ENCODE measurements at places on chromosomes 2 and 18.

DNA sequence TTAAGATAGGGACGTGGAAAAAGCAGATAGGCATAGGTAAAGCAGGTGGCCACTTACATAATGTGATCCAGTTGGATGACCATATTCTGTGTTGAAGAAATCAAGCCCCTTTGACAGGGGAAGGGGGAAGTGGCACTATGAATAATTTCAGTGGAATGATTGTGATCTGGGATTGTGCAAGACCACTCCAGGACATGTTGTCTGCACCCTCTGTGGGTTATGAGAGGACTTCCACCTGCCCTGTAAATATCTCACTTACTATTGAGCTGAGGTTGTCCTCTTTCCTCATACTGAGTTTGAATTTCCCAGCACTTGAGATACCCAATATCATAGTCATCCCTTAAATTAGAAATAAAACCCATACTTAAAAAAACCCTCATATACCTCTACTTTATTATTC, 220.7 kb downstream of the IRS1 start:
- peak; percentile 48 for DNase-seq

GRCh38 chr2:52083214-52083613, 1051.3 kb upstream of the NRXN1 start:
- DNase-seq = no peak

- DNase-seq = no peak
Observed at GRCh38 chr2:10486601-10487079, 38.5 kb upstream of the ODC1 start.

- DNase-seq = no peak
Observed at GRCh38 chr2:178871536-178871935, 64.3 kb upstream of the TTN start.

- DNase-seq = peak; percentile 99
Observed at GRCh38 chr2:227406177-227407031, 18.7 kb upstream of the SCYGR1 start.

DNA sequence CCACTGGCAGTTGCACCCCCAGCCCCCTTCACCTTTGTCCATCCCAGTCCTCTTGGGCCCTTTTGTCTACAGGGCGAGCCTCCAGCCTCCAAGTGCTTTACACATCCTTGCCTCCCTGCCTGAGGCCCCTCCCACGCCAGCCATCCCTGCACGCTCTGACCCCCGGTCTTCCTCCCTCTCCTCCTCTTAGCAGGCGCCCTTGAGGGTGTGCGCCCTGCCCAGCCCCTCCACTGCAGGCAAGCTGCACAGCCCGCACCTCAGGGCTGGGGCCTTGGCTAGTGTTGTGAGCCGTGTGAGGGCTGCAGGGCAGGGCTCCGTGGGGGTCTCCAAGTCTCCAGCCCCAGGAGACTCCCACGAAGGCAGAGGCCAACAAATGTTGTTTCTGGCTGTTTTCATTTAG, 6.9 kb downstream of the BOK start:
- no peak for DNase-seq

GRCh38 chr2:85785027-85785822, 31.4 kb downstream of the ATOH8 start:
- DNase-seq = no peak

DNA sequence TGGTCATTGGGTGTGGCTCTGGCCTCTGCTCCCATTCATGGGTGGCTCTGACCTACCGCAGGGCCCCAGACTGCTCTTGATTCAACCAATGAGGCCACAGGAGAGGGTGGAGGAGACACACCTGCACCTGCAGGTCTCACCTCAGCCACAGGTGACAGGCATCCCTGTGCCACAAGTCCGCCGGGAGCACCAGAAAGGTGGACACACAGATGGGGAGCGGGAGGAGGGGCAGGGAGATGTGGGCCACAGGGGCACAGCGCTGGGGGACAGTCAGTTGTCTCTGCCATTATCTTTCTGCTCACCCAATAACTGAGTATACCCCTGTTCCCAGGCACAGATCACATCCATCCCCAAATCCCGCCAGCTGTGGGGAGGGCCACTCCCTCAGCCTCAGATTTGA, 189.1 kb upstream of the SALL3 start:
- DNase-seq = no peak

DNA sequence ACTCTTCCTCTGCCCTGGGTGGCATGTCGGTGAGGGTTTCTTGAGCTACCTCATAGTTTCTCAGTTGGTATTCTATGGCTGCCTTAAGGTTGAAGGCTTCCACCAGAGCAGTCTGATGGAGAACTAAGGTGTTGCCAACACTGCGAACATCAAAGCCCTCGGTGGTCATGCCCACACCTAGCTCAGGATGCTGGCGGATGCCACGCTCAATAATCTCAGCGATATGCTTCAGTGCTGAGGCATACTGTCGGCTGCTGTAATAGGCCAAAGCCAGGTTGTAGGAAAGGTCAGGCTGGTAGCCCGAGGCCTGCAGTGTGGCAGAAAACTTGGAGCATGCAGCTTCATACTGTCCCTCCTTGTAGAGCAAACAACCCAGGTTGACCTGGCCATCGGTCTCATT, 225.3 kb downstream of the AGPS start:
- no peak for DNase-seq

DNA sequence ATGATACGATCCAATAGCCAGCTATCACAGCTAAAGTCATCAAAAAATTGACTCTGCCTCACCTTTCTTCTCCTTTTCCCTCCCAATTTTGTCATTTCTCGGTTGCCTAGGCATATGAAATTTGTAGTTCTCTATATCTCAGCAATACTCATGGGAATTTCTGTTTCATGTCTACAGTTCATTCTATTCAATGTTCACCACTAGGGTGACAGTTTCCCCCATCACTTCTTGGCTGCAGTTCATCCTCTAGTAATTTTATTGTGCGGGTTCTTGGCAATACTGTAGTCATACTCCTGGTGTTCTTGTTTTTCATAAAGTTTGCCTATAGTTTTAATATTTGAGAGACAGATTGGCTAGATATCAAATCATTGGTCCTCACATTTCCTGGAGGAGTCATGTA, 872.2 kb upstream of the ID2 start:
- DNase-seq = no peak

DNA sequence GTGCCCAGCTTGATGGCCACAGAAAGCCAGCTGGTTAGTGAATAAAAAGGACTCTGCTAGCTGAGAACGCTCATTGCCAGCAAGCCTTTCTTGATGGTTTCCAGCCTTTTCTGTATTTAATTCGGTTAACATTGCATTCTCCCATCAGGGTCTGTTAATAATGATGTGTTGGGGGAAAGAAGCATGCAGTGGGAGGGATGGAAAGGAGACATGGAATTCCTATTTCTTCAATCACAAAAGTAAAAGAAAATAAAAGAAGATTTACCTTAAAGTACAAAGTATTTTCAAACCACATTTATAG, 141.9 kb upstream of the RBBP8 start:
- no peak for DNase-seq

GRCh38 chr2:72892506-72893173, 5.4 kb downstream of the SPR start:
- no peak for DNase-seq

- peak; percentile 36 for DNase-seq
Observed at GRCh38 chr2:177772529-177772928, 300.0 kb downstream of the PDE11A start.

DNA sequence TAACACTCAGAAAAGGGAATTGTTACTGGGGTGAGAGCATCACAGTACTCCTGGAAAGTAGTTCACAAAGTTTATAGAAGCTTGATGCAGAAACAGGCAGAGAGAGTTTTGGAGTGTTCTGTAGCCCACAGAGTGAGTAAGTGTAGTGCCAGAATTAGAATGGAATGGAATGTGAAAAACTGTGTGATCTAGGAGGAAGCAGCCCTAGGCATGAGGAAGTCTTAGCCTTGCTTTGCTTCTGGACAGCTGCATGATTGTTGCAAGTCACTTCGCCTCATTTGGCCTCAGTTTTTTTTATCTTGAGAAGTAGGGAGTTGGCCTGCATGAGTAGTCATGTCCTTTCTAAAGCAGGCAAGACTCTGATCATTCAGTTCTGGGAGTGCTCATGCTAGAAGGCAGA, 10.9 kb downstream of the SERPINB12 start:
- peak; percentile 37 for DNase-seq

DNA sequence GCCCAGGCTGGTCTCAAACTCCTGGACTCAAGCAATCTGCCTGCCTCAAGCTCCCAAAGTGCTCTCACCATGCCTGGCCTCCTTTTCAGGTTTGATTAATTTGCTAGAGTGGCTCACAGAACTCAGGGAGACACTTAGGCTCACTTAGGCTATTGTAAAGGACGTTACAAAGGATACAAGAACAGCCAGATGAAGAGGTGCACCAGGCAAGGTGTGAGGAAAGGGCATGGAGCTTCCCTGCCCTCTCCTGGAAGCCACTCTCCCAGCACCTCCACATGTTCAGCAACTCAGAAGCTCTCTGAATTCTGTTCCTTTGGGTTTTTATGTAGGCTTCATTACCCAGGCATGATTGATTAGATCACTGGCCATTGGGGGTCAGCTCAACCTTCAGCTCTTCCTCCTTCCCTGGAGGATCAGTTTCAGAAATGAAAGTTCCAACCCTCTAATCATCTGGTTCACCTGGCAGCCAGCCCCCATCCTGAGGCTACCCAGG, 78.7 kb upstream of the RGPD5 start:
- no peak for DNase-seq

GRCh38 chr2:230614913-230615332, 97.7 kb upstream of the CAB39 start:
- no peak for DNase-seq

- DNase-seq = no peak
Observed at GRCh38 chr2:110114831-110115255, 779 bp downstream of the MALL start.

DNA sequence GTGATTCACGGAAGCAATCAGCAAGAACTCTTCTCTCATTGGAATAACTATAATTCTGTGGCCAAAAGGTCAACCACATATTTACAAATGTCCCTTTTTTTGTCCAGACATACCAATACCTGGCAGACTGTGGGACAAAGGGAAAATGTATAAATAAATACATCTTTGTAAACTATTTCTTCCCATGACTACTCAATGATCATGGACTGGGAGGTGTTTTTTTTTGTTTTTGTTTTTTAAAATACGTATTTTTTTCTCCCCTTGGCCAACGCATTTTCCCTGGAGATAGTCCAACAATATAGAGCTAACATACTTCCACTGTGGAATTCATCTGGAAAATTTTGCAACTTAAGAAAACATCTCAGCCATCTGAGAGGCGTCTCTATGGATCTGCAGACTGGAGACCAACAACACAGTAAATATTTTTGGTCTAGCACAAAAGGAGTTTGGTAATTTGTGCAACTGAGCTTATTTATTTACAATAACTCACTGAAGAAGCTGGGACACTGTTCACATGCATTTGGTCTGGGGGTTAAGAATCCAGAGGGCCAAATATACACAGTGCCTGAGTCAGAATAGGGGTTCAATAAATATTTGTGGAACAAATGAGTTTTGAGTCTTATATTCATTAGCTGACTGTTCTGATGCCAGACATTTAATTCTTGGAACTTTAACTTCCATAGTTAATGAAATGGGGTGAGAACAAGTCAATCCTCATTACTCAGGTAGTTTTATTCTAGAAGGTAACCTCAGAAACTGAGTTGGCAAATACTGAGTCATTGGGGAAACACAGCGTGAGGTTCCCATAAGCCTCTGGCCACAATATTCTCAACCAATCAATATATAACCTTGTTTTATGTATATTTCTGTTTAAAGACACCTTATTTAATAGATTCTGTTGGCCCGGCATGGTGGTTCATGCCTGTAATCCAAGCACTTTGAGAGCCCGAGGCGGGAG, 36.2 kb downstream of the CCBE1 start:
- DNase-seq = no peak

DNA sequence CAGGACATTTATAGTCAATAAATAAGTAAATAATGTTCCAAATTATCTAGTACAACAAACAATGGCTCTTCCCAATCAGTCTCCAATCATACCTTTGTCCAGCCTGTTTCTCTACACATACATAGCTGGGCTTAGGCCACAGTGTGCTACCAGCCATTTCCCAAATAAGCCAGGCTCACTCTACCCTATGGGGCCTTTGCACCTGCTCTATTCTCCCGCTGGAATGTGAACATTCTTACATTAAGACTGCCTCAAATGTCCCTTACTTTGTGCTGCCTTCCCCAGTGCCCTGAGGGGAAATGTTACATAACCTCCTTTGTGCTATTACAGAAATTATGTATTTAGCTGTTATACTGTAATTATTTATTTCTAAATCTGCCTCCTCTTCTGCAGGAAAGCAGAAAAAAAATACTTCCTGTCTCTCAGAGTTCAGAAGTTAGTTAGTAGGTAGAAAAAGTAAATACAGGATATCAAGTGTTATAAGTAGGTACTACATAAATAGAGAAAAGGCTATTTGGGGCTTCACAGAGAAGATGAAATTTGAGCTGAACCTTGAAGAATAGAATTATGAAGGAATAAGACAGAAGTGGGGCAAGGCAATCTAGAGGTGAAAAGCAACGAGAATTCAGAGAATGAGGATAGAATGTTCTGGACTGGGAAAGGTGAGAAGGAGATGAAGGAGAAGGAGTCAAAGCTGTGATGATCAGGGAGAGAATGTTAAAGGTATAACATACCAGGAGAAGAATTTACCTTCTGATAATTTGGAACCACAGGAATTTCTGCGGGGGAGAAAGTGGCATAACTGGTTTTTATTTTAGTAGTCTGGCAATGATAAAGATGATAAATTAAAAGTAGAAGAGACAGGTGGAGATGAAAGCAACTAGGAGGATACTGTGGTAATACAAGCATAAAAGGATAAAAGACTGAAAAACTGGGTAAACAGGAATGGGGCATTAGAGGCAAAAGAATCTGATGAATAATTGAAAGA, 37.0 kb downstream of the ROCK1 start:
- no peak for DNase-seq

DNA sequence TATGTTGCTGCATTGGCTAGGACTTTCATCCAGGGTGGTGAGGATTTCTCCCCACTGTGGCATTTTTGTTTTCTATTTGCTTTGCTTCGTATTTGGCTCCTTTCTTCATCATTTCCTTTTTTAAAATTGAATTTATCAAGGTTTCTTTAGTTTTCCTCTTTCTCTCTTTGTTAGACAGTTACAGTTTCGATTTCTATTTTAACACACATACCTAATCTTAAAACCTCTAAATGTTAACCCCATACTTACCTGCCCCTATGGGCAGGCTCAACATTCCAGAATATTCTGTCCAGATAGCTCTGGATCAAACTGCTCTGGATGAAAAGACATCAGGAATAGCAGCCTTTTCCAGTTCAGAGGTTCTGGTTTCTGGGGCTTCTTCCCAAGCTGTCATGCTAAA, 49.2 kb downstream of the DIPK1C start:
- no peak for DNase-seq

GRCh38 chr18:79476918-79477571, 81.3 kb downstream of the NFATC1 start:
- no peak for DNase-seq

- no peak for DNase-seq
Observed at GRCh38 chr2:42928692-42929545, 136.5 kb upstream of the HAAO start.

GRCh38 chr2:164080486-164080885, 344.7 kb upstream of the FIGN start:
- DNase-seq = no peak

DNA sequence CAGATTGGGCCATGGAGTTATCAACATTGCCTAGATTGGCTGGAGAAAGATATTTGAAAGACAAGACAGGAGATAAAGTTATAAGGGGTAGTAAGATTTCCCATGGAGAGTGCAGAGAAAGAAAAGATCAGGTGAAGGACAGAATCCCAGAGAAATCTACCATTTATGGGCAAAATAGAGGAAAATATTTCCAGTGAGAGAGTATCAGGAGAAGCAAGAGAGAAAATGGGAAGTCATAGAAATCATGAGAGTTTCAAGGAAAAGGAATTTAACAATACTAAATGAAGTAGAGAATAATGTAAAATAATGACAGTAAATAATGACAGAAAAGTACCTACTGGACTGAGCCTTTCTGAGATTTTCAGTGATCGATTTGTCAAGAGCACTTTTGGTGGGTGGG, 447.6 kb upstream of the CHST9 start:
- no peak for DNase-seq

- DNase-seq = no peak
Observed at GRCh38 chr2:201349601-201350000, 7.5 kb downstream of the FLACC1 start.

Data from HS-5 (cell line).